ENCODE measurements at places on chromosomes 3 and 15. TPM values are rescaled to one million over a fixed set of nuclear protein-coding genes. Genes with fewer than 3 reads are reported as not detected.
A peak's percentile ranks its signal among the peaks of the same experiment; 100 is the strongest.

DNA sequence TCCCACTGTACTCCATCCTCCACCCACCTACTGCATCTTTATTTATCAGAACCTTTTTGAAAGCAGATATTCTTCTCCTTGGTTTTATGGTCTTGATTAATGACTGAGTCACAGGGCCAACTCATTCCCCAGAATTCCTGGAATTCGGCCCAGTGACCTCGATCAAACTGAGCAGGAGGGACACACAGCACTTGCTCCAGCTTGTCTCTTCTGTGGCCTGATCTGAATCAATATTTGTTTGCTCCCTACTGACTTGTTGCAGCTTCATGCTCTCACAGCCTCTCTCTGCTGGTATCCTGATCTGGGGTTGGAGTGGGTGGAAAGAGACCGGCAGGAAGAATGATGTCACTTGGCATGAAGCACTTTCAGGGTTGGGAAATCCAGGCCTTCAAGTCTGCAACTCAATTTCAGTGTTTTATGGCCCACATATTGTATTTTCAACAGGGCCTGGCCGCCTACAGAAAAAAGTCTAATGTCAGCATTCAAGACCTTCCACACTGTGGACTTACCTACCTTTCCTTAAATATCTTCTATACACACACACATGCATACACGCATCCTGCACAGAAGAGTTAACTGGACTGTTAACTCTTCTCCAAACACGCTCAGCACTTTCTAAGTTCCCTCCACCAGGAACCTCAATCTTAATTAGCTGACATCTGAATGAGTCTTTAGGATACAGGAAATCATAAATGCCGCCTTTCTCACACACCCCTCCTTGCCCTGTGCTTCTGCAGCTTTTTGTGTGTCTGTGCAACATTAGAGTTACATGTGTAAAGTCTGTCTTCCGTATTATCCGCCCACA, 4.6 kb downstream of the ANXA2 start:
- no peak overlapping the region for H3K4me3 ChIP-seq
- H3K27ac ChIP-seq = peak overlapping the region; percentile 53
- peaks cover 59% of the 10 kb centered on the region for H3K4me1 ChIP-seq
- H3K27me3 ChIP-seq = peaks cover 6% of the 10 kb centered on the region
- H3K36me3 ChIP-seq = no peaks in the 10 kb centered on the region

DNA sequence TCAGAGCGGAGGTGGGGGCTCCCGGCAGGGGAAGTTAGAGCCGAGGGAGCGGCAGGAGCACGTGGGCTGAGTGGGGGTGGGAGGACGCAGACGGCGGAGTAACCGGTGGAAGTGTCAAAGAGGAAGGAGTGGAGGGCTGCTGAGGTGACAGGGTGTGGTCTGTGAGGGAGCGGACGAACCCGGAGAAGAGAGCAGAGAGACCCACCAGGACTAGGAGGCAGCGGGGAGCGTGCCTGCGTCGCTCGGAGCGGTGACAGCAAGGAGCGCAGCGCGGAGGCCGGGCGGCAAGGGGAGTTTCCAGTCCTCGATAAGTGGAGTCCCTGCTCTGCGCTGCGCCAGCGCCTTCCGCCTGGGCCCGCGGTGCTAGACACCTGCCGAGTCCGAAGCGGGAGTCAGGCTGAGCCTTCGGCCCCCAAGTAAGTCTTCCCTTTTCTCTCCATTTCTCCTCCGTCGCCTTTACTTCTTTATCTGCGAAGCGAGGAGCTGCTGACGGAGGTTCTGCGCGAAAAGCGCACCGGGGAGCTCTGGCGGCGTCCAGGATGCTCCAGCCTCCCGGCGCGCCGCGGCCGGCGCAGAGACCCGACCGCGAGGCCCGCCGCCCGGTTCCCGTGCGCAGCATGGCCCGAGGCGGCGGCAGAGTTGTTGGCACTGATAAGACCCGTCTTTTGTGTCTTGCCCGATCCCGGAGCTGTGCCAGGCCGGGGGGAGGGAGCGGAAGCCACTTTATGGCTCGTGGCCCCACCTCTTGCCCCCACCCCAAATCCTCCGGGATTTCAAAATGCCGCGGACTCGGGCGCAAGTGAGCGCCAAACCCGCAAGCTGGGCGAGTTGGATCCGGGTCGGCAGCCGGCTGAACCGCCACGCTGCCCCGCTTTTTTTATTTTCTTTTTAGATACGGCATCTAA, 533.0 kb upstream of the SEMA6D start:
- H3K36me3 ChIP-seq = no peaks in the 10 kb centered on the region
- peaks cover 83% of the 10 kb centered on the region for H3K27me3 ChIP-seq
- H3K4me3 ChIP-seq = peak overlapping the region; percentile 61
- peaks cover 51% of the 10 kb centered on the region for H3K4me1 ChIP-seq
- peak; percentile 74 for DNase-seq

DNA sequence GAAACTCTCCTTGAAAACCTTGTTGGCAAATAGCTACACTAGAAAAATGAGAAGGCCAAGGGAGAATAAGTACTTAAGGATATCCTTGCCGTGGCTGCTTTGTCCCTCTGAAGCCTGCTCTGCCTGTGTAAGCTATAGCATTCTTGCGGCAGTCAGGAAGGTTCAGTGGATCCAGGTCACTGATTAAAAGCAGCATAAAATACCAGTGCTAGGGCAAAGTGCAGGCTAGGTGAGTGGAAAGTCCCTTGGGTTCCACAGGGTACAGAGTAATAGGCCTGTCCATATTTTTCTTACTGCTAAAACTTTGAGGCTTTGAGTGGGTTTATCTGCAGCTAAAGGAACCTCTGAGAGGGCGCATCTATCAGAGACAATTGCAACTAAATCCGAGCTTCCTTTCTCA, 10.3 kb downstream of the CXCR6 start:
- peaks cover 44% of the 10 kb centered on the region for H3K36me3 ChIP-seq
- H3K27me3 ChIP-seq = no peaks in the 10 kb centered on the region
- no peak overlapping the region for H3K27ac ChIP-seq
- DNase-seq = no peak
- no peak overlapping the region for H3K4me3 ChIP-seq

DNA sequence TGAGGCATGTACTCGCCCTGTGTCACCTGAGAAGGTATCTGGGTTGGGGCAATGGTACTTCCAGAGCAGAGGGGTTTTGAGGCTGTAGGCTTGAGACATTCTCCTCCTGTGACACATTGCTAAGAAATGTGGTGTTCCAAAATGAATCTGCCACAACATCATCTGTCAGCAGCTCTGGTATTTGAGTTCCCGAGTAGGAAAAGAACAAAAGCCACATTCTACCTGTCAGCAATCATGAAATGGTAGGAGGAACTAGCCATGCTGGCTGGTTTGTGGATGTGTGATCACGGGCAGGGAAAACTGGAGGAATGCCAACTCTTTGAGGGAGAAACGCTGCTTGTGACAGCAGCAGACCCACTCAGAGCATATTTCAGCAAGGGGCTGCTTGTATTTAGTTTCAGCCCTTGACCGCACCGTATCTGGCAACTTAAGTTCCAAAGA, 579.4 kb upstream of the TBL1XR1 start:
- no peaks in the 10 kb centered on the region for H3K36me3 ChIP-seq
- no peak overlapping the region for H3K4me3 ChIP-seq
- no peaks in the 10 kb centered on the region for H3K27me3 ChIP-seq
- H3K4me1 ChIP-seq = no peaks in the 10 kb centered on the region
- H3K27ac ChIP-seq = no peak overlapping the region
- DNase-seq = peak; percentile 8

DNA sequence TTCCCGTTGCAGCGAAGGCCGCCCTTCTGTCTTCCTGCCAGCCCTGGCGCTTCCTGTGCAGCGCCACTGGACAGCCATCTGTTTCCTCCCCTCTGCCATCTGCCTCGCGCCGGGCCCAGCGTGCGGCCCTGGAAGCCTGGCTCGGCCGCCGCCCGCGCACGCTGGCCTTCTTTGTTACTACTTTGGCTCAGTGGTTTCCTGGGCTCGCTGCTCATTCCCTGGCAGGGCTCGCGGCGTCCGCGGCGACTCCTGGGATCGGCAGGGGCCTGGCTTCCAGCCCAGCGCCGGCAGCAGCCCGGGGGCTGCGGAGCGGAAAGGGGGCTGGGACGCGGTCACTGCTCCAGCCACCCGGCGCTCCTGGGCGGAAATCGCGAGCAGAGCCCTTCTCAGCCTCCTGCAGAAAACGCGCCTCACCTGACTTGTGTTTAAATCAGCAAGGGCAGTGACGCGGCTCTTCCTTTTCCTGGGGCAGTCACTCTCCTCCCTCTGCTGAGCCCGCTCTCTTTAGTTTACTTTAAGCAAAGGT, 10.0 kb downstream of the CMTM7 start:
- H3K36me3 ChIP-seq = no peaks in the 10 kb centered on the region
- peaks cover 31% of the 10 kb centered on the region for H3K4me1 ChIP-seq
- peak overlapping the region; percentile 56 for H3K4me3 ChIP-seq
- DNase-seq = peak; percentile 88
- H3K27ac ChIP-seq = peak overlapping the region; percentile 94

The GOLGA8G gene
- not detected for total RNA-seq

The PLA2G4D gene
- total RNA-seq = not detected
